ENCODE measurements at places on chromosomes 13 and 19. TPM values are rescaled to one million over a fixed set of nuclear protein-coding genes. Genes with fewer than 3 reads are reported as not detected.

The ZNF284 gene
- total RNA-seq = 2.6 TPM

The CDK8 gene
- total RNA-seq = 9.2 TPM

The ZSWIM9 gene
- 5.4 TPM for total RNA-seq

The CEACAM7 gene
- not detected for total RNA-seq

All from T-cell (primary cell).